ENCODE measurements at places on chromosomes 2 and 18. TPM values are rescaled to one million over a fixed set of nuclear protein-coding genes. Genes with fewer than 3 reads are reported as not detected.
A peak's percentile ranks its signal among the peaks of the same experiment; 100 is the strongest.

- peaks cover 15% of the 10 kb centered on the region for H3K36me3 ChIP-seq
- no peak for DNase-seq
- no peaks in the 10 kb centered on the region for H3K27me3 ChIP-seq
- peaks cover 11% of the 10 kb centered on the region for H3K4me1 ChIP-seq
Observed at GRCh38 chr18:79100944-79101343, 31.8 kb downstream of the ATP9B start.

GRCh38 chr2:55358451-55358850 lies 61.2 kb downstream of the CCDC88A start:
- no peak overlapping the region for H3K4me3 ChIP-seq
- no peaks in the 10 kb centered on the region for H3K27me3 ChIP-seq
- H3K36me3 ChIP-seq = no peaks in the 10 kb centered on the region
- H3K27ac ChIP-seq = no peak overlapping the region

GRCh38 chr18:60060026-60060425 lies 160.2 kb downstream of the PMAIP1 start:
- no peaks in the 10 kb centered on the region for H3K4me1 ChIP-seq
- no peak for DNase-seq
- H3K36me3 ChIP-seq = peaks cover 2% of the 10 kb centered on the region
- H3K4me3 ChIP-seq = no peak overlapping the region
- H3K27me3 ChIP-seq = peaks cover 9% of the 10 kb centered on the region
- no peak overlapping the region for H3K27ac ChIP-seq

GRCh38 chr2:165698444-165698884 lies 95.6 kb downstream of the GALNT3 start:
- DNase-seq = peak; percentile 4
- no peaks in the 10 kb centered on the region for H3K4me1 ChIP-seq
- peaks cover 18% of the 10 kb centered on the region for H3K27me3 ChIP-seq
- no peaks in the 10 kb centered on the region for H3K36me3 ChIP-seq

DNA sequence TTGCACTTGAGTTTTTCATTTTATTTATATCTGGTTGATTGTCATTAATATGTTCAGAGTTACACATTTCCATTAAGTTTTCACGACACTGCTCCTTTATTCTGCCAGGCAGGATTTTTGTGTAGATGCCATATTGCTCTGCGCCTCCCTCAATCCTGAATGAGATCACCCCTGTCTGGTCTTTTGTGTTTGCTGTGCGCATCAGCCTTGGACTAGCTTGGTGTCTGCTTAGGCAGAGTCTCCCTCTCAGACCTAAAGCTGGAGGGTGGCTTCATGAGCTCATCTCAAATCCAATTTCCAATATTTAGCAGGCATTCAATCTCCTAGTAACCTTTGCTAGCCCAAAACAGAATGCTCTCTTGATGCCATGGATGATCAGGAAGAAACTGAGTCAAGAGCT lies 137.4 kb downstream of the SMAD7 start:
- no peak for DNase-seq
- no peaks in the 10 kb centered on the region for H3K36me3 ChIP-seq
- H3K27me3 ChIP-seq = no peaks in the 10 kb centered on the region
- peaks cover 48% of the 10 kb centered on the region for H3K4me1 ChIP-seq

Gene DOK6
- total RNA-seq = not detected

Gene CBLN2
- total RNA-seq = not detected

GRCh38 chr18:13179566-13180113 lies 38.9 kb upstream of the LDLRAD4 start:
- H3K4me1 ChIP-seq = peaks cover 53% of the 10 kb centered on the region
- H3K36me3 ChIP-seq = no peaks in the 10 kb centered on the region
- no peak overlapping the region for H3K27ac ChIP-seq
- peak overlapping the region; percentile 47 for H3K4me3 ChIP-seq

DNA sequence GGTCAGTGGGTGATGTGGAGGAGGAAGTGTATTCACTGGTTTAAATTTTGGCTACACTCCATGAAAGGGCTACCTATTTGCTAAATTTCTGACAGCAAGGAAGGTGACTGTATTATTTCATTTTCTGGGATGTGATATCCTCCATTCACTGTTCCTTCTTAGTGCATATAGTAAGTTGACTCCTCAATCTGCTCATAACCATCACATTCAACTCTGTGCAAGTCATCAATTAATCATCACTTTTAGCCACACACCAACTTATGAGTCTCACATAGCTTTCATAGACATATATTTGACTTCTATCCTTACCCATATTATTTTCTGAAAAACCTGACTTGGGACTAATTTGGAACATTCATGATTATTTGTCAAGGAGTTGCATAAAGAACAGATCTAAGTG lies 16.9 kb downstream of the KLHL41 start:
- no peak overlapping the region for H3K27ac ChIP-seq
- peaks cover 1% of the 10 kb centered on the region for H3K36me3 ChIP-seq
- no peak for DNase-seq
- no peak overlapping the region for H3K4me3 ChIP-seq
- no peaks in the 10 kb centered on the region for H3K4me1 ChIP-seq
- H3K27me3 ChIP-seq = no peaks in the 10 kb centered on the region

Gene TACR1
- not detected for total RNA-seq
